Activated CD4-positive, alpha-beta memory T cell treated with anti-CD3 and anti-CD28 coated beads, Interleukin-2, amount 10 ng/mL, durations not matched to agents 7 days and 5 days (primary cell): ENCODE measurements at places on chromosomes 7 and 10. TPM values are rescaled to one million over a fixed set of nuclear protein-coding genes. Genes with fewer than 3 reads are reported as not detected.
A peak's percentile ranks its signal among the peaks of the same experiment; 100 is the strongest.

The HKDC1 gene
- 4.1 TPM for total RNA-seq

The SPDYE5 gene
- not detected for total RNA-seq

The PRKCQ gene
- 70.6 TPM for total RNA-seq

The RAMP3 gene
- not detected for total RNA-seq

The LRRD1 gene
- total RNA-seq, result not detected

The ZNF467 gene
- total RNA-seq, result 0.33 TPM

The IKZF1 gene
- 404 TPM for total RNA-seq

The SLC26A4 gene
- total RNA-seq, result 12.2 TPM

The PALD1 gene
- total RNA-seq, result 0.08 TPM

The DDIT4 gene
- total RNA-seq, result 475 TPM

DNA sequence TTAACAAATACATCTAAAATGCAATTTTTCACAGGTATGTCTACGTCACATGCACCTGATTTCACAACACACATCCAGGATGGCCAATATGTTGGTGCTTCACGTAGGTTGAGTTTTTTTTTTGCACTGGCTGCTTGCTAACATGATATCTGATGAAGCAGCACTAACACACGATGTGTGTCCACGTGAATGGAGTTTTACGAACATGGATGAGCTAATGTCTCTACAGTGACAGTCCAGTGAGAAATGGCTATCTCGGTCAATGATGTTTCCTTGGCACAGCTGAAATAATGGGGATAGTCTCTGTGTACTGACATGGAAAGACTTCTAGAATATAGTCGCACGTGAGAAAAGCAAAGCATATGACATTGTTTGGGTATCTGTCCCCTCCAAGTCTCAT, 563.9 kb upstream of the ADARB2 start:
- no peak for DNase-seq

DNA sequence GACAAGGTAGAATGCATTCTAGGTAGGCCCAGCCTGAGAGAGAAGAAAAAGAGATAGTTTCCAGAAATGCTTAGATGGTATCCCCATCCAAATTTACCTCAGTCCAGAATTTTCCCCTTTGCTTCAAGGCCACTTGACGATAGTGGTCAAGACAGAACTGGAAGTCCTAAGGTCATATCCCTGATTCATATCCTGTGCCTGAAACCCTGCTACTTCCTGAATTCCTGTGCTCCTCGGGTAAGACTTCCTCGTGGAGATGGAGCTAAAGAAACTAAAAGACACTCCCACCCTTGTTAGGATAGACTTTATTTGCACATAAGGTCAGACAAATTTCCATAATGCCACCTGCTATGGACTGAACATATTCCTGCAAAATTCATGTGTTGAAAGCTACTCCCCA, 175.9 kb downstream of the EVX1 start:
- DNase-seq, result no peak

DNA sequence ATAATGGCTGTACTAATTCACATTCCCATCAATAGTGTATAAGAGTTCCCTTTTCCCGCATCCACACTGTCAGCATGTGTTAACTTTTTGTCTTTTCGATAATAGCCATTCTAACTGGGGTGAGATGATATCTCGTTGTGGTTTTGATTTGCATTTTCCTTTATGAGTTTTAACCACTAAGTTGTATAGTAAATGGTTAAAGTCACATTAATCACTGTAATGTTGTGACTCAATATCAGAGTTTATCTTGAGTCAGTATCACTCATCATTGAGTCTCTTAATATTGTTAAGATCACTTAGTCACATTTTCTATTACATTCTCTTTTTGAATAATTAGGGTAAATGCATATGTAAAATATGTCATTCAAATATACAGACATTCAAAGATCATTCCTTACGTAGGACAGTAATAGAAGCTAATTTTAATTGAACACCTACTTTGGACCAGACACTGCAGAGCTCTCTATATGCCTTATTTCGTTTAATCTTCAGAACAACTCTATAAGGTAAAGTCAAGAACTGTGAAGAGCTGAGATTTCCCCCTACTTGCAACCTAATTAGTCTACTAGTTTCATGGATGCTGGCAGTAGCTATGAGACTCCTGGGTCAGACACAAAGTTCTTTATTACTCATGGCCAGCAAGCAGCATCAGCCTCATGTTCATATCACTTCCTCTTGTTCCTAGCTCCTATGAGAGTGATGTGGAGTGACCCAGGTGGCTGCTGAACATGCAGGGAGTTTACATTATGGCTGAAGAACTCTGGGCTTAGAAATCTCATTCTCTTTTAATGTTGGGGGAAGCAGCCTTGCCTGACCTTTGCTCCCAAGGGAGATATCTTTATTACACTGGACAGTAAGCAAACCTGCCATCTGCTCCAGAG, 30.5 kb downstream of the CREB5 start:
- DNase-seq, result no peak

DNA sequence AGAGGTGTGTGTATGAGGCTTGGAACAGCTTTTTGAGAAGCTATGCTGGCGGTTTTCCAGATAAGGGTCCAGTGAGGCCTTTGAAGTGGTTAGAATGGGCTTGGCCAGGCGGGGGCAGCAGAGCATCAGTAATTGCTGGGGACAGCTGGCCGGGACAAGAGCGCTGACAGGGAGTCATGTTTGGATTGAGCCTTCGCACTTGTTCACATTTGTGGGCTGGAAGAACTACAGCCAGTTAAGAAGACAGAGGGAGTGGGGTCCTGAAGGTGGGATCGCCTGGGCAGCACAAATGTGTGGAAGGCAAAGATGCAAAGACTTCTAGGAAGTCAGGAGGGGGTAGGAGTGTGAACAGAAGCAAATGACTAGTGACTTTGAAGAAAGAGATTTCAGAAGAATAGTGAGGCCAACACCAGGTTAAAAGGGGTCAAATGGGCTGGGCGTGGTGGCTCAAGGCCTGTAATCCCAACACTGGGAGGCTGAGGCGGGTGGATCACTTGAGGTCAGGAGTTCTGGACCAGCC, 12.7 kb upstream of the SDHAF3 start:
- peak; percentile 76 for DNase-seq

DNA sequence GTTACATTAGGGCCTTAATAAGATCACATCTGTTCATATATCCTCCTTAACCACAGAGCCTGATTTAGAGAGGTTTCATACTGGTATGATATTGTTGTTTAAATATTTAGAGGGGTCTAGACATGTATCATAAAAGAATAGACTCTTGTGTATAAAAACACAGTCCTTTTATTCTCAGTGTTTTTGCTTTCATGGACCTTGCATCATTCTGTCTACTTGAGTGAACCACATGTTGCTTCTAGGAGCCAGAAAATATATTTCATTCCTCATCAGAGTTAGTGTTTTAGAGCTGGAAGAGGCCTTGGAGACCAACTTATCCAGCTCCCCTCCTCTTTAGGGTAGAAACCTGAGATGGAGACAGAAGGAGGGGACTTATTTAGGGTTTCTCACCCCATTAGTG, 312.8 kb downstream of the LRMDA start:
- no peak for DNase-seq

GRCh38 chr7:102073931-102074880, 212.5 kb upstream of the SH2B2 start:
- no peak for DNase-seq

GRCh38 chr10:92208157-92208720, 82.6 kb downstream of the CPEB3 start:
- no peak for DNase-seq

GRCh38 chr7:89002981-89003956, 207.7 kb upstream of the TEX47 start:
- no peak for DNase-seq

GRCh38 chr10:3485057-3485686, 299.8 kb downstream of the KLF6 start:
- no peak for DNase-seq

DNA sequence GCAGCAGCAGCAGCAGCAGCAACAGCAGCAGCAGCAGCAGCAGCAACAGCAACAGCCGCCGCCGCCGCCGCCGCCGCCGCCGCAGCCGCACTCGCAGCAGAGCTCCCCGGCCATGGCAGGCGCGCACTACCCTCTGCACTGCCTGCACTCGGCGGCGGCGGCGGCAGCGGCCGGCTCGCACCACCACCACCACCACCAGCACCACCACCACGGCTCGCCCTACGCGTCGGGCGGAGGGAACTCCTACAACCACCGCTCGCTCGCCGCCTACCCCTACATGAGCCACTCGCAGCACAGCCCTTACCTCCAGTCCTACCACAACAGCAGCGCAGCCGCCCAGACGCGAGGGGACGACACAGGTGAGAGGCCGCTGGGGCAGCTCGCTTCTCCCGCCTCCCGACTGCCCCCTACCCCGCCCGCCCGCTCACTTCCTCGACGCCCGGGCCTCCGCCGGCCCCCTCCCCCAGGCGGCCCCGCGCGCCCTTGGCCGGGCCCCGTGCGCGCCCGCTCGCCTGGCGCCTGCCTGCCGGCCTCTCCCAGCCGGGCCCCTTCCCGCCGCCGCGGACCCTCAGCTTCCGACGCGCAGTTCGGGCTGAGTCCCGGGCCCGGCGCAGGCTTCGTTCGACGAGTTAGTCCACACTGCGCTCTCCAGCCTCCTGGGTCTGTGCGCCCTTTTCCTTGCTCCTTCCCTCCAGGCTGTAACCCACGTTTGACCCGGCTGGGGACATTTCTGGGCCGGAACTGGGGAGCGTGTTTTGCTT, 882 bp downstream of the DLX6 start:
- peak; percentile 28 for DNase-seq

DNA sequence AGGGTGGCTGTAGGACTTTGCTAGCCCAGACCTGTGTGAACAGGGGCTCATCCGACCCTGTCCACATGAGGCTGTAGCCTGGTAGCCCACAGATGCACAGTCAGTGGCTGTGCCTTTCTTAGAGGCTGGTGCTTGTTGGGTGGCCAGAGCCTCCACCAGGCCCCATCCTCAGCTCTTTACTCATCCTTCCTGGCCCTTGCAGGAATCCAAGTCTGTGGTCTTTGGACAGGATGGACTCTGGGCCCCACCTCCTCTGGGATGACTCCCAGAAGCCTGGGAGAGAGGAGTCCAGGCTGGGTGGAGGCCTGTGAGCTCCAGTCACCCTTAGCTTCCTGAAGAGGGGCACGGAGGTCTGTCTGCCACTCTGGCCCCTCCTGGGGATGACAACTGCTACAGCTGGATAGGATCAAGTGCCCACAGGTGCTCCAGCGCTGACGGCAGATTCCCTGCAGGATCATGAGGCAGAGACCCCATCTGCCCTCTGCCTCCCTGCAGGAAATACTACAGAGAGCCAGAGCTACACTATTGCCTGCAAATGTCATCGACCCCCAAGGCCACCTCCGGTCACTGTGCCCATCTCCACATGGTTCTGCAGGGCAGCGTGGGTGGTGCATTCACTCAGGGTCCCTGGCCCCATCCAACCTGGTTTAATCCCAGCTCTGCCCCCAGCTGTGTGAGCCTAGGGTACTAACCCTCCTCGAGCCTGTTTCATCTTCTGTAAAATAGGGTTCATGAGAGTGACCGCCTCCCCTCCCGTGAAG, 114.5 kb downstream of the PTPN20 start:
- DNase-seq, result peak; percentile 11

DNA sequence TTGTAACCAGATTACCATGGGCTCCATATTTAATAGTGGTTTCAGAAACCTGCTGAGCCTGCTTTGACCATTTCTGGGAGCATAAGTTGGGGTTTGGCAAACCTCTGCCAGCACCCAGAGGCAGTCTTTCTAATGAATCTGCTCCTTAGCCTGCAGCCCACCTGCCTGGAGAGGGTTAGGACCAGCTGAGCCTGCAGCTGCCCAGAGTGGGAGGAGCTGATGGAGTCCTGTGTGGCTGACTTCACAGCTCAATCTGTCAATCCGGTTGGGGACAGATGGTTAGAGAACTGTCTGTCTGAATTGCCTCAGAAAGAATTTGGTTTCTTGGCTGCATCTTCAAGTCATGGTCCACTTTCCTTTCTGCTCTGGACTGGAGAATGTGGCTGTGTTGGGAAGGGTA, 444.6 kb downstream of the NRG3 start:
- DNase-seq, result no peak

DNA sequence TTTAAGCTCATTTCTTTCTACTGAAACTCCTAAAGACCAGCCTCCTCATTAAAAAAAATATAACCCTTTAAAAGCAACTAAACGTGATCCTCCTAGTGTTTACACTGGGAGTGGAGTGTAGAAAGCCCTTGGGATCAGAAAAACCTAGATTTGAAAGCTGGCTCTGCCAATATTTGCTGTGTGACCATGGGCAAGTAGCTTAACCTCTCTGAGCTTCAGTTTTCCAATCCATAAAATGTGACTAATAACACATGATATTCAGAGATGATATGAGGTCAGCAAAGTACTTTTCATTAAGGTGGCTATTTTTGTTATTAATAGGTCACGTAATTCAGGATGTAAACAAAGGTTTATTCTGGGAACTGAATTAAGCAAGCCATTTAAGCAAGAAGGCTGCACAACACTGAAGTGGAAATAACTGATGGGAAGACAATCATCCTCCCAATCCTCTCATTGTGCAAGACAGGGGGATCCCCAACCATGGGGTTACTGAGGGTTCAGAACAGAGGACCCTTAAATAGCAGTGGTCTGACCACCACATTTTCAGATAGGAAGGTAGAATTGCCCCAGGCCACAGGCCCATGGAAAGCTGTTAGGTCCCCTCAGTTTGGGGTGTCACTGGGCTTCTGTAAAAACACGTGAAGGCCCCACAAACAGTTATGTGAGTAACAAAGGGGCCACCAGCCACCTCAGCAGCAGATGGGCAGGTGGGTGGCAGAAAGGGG, 49.1 kb upstream of the EEPD1 start:
- no peak for DNase-seq

GRCh38 chr10:106436123-106436715, 728.3 kb downstream of the SORCS1 start:
- no peak for DNase-seq

- DNase-seq, result no peak
Measured at GRCh38 chr10:131531265-131532190, 220.0 kb upstream of the TCERG1L start.

DNA sequence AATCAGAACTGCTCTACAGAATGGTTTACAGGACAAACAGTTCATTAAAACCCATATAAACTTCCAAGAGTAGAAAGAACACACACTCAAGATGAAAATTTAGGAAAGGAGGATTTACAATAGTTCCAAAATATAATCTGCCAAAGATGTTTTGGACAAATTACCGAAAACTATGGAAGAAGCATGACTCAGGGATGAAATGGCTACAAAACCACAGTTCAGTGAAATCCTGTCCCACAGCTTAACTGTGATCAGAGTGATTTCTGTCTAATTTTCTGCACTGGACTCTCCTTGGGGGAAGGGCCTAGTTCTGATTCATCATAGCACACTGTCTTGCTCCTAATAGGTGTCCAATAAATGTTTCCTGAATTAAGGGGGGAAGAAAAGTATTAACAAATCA, 82.2 kb downstream of the HIPK2 start:
- no peak for DNase-seq

DNA sequence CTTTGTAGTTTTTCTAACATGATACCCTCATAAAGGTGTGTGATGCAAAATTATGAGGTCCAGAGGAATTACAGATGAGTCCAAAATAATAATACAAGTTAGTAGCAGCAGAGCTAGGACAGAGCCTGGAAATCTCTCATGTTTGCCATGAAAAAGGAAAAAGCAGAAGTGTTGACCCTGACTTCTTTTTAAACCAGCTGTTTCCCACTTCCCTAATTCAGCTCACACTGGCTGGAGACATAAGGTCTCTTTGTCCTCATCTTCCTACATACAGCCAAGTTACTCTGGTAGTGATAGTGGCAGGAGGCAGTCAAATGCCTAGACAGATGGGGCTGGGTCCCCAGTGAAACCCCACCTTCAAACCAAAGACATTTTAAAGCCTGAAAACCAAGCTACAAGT, 269.2 kb downstream of the C7orf25 start:
- DNase-seq, result no peak

GRCh38 chr10:132370426-132371340, 26.3 kb upstream of the PWWP2B start:
- no peak for DNase-seq

GRCh38 chr10:101965075-101965765, 90.8 kb downstream of the ARMH3 start:
- no peak for DNase-seq
